ENCODE measurements at places on chromosomes 4 and X.

DNA sequence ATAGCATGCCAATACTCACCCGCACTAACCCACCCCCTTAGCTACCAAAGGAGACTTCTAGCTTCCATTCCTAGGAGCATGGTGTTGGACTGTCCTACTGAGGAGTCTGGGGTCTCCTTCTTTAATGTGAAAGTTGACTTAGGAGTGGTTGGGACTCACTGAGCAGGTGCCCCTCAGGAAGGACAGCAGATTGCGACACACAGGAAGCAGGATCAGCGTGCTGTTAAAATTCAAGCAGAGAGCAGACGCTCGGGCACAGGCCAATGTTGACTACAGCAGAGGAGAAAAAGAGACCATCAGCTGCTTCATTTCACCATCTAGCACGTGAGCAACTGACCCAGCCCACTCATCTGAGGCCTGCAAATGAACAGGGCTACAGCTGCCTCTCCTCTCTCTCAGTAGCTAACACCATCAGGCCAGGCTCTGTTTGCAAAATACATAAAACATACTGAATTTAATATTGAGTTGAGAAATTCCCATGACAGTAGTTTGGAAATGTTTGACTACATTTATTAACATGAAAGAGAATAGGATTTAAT is 10.8 kb downstream of the NOX1 start:
- DNase-seq = no peak

GRCh38 chr4:67531379-67531962 is 13.8 kb downstream of the CENPC start:
- no peak for DNase-seq

- DNase-seq = peak; percentile 77
These were observed 42.7 kb upstream of the RASSF6 start for GRCh38 chr4:73662709-73663546.

DNA sequence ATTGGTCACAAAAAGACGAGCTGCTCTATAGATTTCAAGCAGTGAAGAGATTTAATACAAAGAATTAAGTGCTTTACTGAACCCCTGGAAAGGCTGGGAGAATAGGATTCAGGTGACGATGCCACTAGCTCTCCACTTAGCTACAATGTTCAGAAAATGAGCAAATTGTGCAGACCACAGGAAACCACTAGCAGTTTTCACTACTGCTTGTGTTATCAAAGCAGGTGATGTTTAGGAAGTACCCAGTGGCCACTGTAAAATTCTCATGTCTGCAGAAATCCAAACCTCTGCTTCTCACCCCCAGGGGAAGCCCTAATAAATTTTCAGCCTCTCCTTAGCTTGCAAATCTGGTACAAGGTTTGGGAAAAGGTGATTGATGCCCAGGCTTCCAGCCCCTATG is 165.1 kb downstream of the IL1RAPL1 start:
- no peak for DNase-seq

DNA sequence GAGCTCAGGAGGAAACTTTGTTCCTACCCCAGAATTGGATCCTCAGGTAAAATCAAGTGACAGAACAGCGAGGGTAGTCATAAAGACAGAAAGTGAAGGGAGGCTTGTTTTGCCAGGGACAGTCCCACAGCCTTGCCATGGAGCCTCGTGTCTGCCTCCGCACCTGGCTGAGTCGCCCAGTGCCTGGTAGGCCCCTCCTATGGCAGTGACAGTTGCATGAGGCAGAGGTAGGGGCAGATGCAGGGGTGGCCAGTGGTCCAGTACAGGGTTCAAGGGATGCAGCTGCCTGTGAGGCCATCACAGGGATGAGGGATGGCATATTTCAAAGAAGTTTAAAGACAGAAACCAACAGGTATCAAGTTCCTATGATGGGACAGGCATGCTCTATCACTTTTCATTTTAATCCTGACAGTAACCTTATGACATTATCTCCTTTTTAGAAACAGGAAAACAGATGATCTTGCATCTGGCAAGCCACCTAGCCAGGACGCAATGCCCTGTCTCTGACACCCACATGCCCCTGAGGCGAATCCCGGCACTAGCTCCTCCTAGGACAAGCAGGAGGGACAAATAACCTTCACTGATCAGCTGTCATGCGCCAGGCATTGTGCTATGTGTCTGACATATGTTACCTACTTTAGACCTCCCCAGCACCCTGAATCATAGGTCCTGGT is 127.4 kb upstream of the ENPP6 start:
- no peak for DNase-seq

- no peak for DNase-seq
These were observed 12.1 kb upstream of the MANBA start for GRCh38 chr4:102772738-102773340.

DNA sequence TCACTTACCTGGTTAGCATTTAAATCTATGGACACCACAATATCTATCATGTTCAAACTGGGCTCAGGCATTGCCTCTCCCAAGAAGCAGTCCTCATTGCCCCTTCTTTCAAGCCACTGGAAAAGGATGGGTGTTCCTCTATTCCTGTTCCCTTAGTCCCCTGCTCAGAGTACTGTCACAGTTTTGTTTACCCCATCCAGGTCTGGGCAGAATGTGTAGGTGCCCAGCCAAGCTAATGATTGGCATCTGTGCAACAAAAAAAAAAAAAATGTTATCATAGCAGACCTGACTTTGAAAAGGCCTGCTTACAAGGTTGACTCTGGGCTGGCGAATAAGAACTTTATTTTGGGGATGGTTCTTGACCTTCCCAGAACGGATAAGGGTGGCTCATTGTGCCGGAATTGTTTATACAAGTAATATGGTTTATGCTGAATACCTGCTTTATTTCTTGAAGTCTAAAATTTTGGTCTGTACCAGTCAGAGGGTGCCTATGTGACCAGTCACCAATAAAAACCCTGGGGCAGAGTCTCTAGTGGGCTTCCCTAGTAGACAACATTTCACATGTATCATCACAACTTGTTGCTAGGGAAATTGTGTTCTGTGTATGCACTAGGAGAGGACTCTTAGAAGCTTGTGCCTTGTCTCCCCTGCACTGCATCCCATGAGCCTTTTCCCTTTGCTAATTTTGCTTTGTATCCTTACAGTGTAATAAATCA is 47.9 kb downstream of the JADE3 start:
- no peak for DNase-seq

GRCh38 chr4:80407246-80407645 is 71.7 kb downstream of the CFAP299 start:
- DNase-seq = no peak

DNA sequence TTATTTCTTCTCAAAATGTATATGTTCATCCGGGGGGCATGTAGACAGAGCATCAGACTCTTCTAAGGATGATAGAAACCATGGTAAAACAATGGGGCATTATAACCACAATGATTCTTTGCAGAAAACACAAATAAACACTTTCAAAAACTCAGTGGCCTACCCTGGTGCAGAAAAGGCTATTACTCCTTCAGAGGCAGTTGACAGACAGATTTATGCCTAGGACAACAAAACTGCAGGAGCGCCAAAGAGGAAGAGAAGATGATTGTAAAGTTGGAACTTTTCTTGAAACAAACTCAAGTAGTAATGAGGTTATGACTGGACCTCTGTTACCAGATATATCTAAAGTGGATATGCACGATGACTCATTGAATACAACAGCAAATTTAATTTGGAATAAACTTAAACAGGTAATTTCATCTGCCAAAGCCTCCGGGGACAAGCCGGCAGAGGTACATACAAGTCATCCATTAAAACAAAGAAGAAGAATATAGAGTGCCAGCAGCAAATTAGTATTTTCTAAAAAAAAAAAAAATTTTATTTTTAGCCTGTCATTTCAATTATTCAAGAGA is 1068.4 kb upstream of the INTU start:
- no peak for DNase-seq

- DNase-seq = no peak
These were observed 99.5 kb upstream of the MYOZ2 start for GRCh38 chr4:119035951-119036737.

DNA sequence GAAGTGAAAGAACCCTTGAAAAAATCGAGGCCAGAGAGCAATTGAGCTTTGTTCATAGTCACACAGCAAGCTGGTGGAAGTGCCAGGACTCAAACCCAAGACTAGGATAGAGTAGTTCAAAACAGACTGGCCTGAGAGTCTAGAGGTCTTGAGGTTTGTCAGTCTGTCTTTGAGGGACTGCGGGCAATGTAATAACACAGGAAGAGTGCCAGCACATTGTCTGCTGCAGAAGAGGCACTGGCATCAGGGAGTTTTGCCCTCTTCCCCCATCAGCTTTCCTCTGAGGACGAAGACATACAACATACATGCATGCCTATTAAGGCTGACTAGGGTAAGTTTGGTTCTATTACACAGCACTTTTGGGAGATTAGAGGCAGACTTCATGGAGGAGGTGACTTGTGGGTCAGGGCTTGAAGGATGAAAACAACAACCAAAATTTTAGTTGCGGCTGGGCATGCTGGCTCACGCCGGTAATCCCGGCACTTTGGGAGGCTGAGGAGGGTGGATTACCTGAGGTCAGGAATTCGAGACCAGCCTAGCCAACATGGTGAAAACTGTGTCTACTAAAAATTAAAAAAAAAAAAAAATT is 64.1 kb upstream of the LAS1L start:
- no peak for DNase-seq

DNA sequence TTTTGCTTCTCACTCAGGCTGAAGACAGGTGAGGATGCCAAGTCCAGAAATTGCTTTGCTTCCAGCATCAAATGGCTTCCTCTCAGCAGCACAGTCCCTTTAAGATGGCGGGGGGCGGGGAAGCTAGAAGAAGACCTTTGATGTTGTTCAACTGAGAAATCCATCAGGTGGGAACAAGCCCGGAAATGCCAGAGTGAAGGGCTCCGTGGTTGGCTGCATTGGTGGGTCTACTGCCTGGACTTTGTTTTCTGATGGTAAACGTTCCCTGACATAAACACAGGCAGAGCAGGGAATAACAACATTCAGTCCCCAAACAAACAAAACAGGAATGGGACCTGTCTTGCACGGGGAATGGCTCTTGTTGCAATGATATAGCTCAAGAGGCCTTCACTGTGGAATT is 37.3 kb downstream of the APLN start:
- DNase-seq = no peak

DNA sequence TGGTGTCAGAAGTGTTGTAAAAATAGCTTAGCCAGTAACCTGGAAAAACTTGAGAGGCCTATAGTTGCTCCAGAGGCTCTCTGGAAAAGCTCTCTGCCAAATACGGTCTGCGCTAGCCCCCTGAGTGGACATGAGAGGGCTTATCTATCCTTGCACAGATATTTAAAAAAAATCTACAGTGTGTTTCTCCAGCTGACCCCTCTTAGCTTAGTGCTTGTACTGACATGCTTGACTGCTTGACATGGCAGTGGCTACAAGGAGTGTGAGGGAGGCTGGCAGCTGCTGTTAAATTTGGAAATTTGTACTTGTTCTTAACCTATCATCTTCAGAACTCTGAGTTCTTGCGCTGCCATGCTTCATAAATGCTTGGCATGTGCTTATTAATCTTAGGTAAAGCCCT is 229.2 kb downstream of the RBMX2 start:
- peak; percentile 29 for DNase-seq

DNA sequence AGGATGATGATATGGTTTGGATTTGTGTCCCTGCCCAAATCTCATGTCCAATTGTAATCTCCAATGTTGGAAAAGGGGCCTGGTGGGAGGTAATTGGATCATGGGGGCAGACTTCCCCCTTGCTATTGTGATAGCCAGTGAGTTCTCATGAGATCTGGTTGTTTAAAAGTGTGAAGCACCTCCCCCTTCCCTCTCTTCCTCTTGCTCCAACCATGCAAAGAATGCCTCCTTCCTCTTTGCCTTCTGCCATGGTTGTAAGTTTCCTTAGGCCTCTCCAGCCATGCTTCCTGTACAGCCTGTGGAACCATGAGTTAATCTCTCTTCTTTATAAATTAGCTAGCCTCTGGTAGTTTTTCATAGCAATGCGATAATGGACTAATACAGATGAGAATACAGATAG is 19.7 kb upstream of the ALG13 start:
- DNase-seq = no peak

- peak; percentile 64 for DNase-seq
These were observed 194.6 kb upstream of the FTHL17 start for GRCh38 chrX:31266203-31267076.

DNA sequence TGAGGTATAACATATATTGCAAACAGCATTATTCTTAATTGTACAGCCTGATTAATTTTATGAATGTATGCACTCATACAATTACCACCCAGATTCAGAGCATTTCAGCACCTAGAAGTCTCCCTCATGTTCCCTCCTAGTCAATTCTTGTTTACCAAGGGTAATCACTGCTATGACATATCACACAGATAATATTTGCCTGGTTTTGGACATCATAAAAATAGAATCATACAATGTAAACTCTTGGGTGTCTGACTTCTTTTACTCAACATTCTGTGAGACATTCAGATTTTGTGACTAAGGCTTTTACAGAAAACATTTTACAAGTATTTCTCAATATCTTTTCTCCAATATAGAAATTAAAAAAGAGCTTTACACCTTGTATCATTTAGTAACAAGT is 66.9 kb downstream of the PTPN13 start:
- no peak for DNase-seq

All from NCI-H1092 treated with DMSO at 0.1 percent for 48 hours (cell line).